Stomach (tissue), 19 donors: ENCODE measurements at places on chromosomes 11 and 22. TPM values are rescaled to one million over a fixed set of nuclear protein-coding genes. Genes with fewer than 3 reads are reported as not detected.

DNA sequence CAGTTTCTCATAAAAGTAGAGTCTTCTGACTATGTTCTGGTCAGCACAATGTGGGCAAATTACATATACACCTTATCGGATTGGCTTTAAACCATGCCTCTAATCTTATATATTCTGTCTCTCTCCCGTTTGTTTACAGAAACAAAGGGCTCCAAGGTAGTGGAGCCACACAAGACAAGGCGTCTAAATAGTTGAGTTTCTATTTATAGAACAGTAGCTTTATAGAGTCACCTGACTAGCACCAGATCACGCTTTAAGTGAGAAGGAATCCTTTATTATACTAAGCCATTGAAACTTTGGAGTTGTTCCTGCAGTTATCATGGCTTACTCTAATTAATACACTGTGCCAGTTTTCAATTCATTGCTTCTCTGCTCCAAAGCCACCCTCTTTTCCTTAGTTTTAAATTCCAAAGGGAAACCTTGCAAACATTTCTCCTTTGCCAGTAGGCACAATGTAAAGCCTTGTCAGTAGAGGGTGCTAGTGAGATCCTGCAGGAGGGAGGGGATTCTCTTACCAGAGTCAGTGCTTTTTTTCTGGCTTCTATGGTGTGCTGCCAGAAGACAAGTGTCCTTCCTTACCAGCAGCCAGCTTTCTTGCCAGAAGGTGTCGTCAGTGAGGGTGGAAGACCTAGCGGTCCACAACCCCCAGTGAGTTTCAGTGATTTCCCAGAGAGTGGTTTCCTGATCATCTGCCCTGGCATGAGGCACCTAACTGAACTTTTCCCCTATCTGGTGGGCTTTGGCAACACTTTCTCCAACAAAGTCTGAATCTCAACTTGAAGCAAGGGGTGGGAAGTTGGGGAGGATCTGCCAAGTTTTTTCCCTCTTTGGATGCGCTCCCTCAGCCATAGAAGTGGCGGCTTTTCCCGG, 71.7 kb downstream of the RAB38 start:
- no peaks in the 10 kb centered on the region for H3K27me3 ChIP-seq
- H3K27ac ChIP-seq: peak overlapping the region; percentile 61
- H3K4me1 ChIP-seq: no peaks in the 10 kb centered on the region
- no peaks in the 10 kb centered on the region for H3K36me3 ChIP-seq
- peak; percentile 47 for DNase-seq

DNA sequence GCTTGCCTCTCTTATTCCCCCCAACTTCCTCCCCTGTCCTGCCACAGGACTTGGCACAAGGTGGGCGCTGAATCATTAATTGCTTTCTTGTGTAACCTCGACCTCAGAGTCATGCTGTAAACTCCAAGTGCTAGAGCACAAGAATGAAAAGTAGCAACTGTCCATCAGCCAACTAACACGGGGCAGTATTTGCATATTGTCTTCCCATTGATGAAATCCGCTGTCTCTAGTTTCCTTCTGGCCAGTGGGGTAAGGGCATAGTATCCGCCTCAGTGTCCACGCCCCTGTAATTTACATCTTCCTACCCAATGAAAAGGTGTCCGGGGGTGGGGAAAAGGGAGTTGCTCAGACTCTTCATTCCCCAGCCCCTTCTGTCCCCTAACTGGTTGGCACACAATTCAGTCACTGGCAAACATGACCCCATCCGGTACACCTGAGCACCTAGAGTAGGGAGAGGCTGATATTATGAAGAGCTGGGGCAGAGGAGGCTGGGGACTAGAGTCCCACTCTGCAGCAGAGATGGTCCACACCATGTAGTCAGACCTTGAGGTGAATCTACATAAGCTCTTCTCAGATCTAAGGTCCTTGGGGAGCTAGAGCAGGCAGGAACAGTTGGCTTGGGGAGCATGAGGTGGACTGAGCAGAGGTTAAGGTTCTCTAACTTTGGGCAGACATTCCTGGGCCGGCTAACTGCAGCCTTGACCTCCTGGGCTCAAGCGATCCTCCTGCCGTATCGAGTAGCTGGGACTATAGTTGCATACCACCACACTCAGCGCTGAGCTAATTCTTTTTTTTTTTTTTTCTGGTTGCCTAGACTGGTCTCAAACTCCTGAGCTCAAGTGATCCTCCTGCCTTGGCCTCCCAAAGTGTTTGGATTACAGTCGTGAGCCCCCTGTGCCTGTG, 6.8 kb upstream of the GGA1 start:
- H3K27ac ChIP-seq: peak overlapping the region; percentile 60
- DNase-seq: peak; percentile 93
- peaks cover 8% of the 10 kb centered on the region for H3K4me1 ChIP-seq
- H3K27me3 ChIP-seq: no peaks in the 10 kb centered on the region
- no peaks in the 10 kb centered on the region for H3K36me3 ChIP-seq

GRCh38 chr22:41541484-41541883, 2.8 kb downstream of the POLR3H start:
- peaks cover 11% of the 10 kb centered on the region for H3K4me1 ChIP-seq
- H3K27ac ChIP-seq: peak overlapping the region; percentile 10
- H3K36me3 ChIP-seq: peaks cover 27% of the 10 kb centered on the region
- DNase-seq: no peak
- no peaks in the 10 kb centered on the region for H3K27me3 ChIP-seq

DNA sequence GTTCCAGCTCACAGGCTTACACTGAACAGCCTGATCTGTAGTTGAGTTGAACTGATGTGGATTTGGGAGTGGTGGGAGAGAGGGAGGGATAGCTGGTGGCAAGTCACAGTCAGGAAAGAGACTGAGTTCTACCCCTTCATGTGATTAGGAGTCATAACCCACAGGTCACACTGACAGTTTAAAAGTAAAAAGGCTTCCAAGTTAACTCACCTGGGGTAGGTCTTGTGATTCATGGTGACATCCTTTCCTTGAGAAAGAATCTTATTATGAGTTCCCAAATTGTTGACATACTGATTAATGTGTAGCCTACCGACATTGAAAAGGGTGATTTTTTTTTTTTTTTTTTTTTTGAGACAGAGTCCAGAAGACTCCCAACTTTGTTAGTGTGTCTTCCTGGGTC, 5.4 kb downstream of the IZUMO1R start:
- peaks cover 18% of the 10 kb centered on the region for H3K27me3 ChIP-seq
- H3K4me3 ChIP-seq: no peak overlapping the region
- DNase-seq: no peak
- H3K27ac ChIP-seq: no peak overlapping the region

The P4HA3 gene
- not detected for total RNA-seq

The OLFML1 gene
- total RNA-seq: 14.9 TPM
